ENCODE measurements at places on chromosomes 3 and 15. TPM values are rescaled to one million over a fixed set of nuclear protein-coding genes. Genes with fewer than 3 reads are reported as not detected.

Gene NANOGP8
- total RNA-seq, result 1.2 TPM

Gene HCLS1
- 66.8 TPM for total RNA-seq

- H3K4me3 ChIP-seq, result no peak overlapping the region
- no peaks in the 10 kb centered on the region for H3K27me3 ChIP-seq
- no peak overlapping the region for H3K27ac ChIP-seq
Observed at GRCh38 chr3:99845331-99845730, 27.7 kb downstream of the CMSS1 start.

DNA sequence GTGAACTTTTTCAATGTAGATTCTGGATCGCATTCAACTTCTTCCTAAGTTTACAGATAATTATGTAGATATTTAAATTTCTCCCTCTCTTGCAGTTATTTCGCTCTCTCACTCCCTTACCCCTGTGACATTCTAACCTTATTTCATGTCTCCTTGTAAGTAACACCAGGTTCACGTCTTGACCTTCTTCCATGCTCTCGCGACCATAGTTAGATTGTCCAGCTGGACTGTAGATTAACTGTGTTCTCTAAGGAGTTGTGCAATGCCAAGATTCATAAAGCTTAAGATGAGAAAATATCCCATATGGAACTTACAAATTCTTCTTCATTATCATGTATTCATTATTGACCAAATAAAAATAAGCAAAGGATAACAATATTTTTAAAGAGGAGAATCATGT, 430.5 kb downstream of the GABRG3 start:
- no peaks in the 10 kb centered on the region for H3K4me1 ChIP-seq
- no peak for DNase-seq
- no peaks in the 10 kb centered on the region for H3K36me3 ChIP-seq
- H3K4me3 ChIP-seq, result no peak overlapping the region
- no peak overlapping the region for H3K27ac ChIP-seq
- no peaks in the 10 kb centered on the region for H3K27me3 ChIP-seq

DNA sequence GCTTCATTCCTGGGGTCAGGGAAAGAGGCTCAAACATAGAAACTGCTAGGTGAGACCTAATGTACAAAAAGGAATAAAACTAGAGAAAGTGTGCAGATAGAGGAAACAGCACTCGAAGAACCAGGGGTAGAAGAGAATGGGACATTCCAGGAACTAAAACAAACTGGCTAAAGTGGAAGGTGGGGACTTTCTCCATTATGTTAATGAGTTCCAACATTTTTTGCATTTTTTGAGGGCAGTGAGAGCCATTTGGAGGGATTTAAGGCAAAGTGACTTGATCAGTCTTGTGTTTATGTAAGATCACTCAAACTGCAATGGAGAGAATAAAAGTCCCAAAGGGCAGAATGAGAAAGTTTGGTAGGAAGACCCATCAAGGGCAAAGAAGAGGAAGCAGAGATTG, 20.6 kb upstream of the SLC4A7 start:
- no peak overlapping the region for H3K27ac ChIP-seq
- peaks cover 3% of the 10 kb centered on the region for H3K4me1 ChIP-seq
- no peaks in the 10 kb centered on the region for H3K27me3 ChIP-seq
- no peak for DNase-seq
- no peak overlapping the region for H3K4me3 ChIP-seq

DNA sequence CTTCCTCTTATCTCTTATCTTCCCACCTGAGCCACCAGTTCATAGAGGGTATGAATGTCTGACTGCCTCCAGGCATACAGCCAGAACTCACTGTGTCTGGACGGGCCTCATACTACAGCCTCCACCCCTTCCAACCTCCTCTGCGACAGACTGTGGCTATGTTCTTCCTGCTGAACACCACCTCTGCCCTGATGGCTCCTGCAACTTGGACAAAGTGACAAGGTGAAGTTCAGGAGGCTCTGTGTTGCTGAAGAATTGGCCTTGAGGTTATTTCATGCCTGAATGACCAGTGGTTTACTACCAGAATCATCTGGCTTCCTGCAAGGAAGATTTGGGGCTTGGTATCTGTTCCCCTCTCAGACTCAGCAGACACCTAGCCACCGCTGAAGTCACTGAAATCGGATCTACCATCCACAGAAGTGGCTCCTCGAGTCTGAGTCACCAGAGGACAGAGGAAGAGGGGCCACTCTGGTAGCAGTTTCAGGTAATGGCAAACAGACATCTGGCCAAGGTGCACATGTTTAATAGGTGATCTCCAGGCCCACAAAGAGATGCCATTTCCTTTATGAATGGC, 14.2 kb upstream of the ULK3 start:
- no peak for DNase-seq
- H3K27ac ChIP-seq, result no peak overlapping the region
- H3K36me3 ChIP-seq, result peaks cover 3% of the 10 kb centered on the region
- H3K4me1 ChIP-seq, result no peaks in the 10 kb centered on the region
- no peaks in the 10 kb centered on the region for H3K27me3 ChIP-seq

- no peak overlapping the region for H3K27ac ChIP-seq
- no peak for DNase-seq
- no peaks in the 10 kb centered on the region for H3K36me3 ChIP-seq
Observed at GRCh38 chr3:109050591-109051167, 67.3 kb downstream of the MORC1 start.

GRCh38 chr3:85090495-85090894, 131.7 kb downstream of the CADM2 start:
- no peak for DNase-seq
- no peaks in the 10 kb centered on the region for H3K4me1 ChIP-seq
- H3K27me3 ChIP-seq, result no peaks in the 10 kb centered on the region
- H3K27ac ChIP-seq, result no peak overlapping the region
- no peaks in the 10 kb centered on the region for H3K36me3 ChIP-seq
- H3K4me3 ChIP-seq, result no peak overlapping the region

- H3K4me3 ChIP-seq, result no peak overlapping the region
- no peaks in the 10 kb centered on the region for H3K36me3 ChIP-seq
- no peaks in the 10 kb centered on the region for H3K27me3 ChIP-seq
Observed at GRCh38 chr3:61559136-61559731, 2.1 kb upstream of the PTPRG start.

- no peak overlapping the region for H3K27ac ChIP-seq
- no peaks in the 10 kb centered on the region for H3K36me3 ChIP-seq
- H3K4me3 ChIP-seq, result no peak overlapping the region
- no peaks in the 10 kb centered on the region for H3K27me3 ChIP-seq
- no peak for DNase-seq
Observed at GRCh38 chr3:89278302-89279025, 171.0 kb downstream of the EPHA3 start.

- no peaks in the 10 kb centered on the region for H3K4me1 ChIP-seq
- no peak for DNase-seq
- H3K4me3 ChIP-seq, result no peak overlapping the region
Observed at GRCh38 chr3:15556512-15556911, 35.0 kb upstream of the COLQ start.
